Suppressor macrophage treated with lipopolysaccharide for 1 hour (primary cell): ENCODE measurements at places on chromosomes 1 and 21.

GRCh38 chr1:209569455-209570207 lies 13.9 kb upstream of the CAMK1G start:
- peak; percentile 81 for DNase-seq

GRCh38 chr21:20451046-20451445 lies 547.2 kb upstream of the NCAM2 start:
- no peak for DNase-seq

- no peak for DNase-seq
Measured at GRCh38 chr1:220483700-220484099, 44.2 kb upstream of the MARK1 start.

DNA sequence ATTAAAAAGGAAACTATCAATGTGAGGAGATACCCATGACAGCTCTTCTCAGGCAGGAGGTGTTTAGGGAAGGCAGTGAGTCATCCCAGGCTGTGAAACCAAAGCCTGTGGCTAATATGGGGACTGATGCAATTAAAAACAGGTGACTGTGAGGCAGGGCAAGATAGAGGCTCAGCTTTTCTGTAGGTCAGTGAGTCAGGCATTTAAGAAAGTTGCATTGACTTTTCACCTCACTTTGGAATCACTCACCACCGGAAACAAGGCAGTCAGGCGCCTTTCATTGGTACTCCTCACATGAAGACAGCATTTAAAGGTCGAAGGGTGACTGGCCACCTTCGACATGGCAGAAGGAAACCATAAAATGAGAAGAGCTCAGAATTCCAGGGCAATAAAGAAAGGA lies 54.5 kb downstream of the PAPPA2 start:
- no peak for DNase-seq

DNA sequence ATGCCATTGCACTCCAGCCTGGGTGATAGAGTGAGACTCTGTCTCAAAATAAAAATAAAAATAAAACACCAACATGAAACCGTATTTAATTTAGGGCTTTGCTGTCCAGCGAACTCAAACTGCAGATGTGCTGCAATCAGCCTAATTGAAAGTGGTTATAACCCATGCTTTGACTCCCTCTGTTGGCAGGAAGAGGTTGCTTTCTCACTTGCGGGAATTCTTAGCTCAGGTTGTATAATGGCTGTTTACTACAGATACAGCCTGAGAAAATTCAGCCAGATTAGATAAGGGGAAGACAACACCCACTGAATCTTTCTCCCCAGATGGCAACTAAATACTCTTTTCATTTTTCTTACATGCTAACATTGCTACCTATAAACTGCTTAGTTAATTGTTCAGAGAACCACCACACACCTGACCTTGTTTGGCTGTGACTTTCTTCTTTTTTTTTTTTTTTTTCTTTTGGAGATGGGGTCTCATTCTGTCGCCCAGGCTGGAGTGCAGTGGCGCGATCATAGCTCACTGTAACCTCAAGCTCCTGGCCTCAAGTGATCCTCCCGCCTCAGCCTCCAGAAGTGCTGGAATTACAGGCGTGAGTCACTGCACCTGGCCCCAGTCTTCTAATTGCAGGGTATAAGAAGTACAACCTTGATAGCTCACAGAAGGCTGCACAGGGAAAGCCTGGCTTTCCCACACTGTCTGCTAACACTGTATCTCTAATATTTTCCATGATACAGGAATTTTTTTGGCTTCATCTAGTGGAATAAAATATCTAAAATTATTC lies 34.6 kb downstream of the DNTTIP2 start:
- peak; percentile 76 for DNase-seq

- DNase-seq: no peak
Measured at GRCh38 chr21:38837806-38838461, 32.2 kb downstream of the ETS2 start.

DNA sequence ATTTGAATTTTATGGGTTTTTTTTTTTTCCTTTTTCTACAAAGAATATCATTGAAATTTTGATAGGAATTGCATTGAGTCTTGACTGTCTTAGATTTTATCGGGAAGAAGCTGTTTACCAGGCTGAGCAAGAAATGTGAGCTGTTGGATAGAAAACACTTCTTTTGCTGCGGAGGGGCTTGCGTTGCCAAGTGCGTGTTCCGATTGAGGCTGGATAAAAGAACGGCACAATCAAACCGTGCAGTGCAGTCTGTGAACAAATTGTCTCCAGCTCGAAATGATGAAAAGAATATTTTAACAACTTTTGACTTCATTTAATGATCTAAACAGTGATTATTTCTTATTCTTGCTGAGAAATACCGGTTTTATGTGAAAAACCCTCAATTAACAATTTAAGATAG lies 149.4 kb downstream of the RYR2 start:
- no peak for DNase-seq

DNA sequence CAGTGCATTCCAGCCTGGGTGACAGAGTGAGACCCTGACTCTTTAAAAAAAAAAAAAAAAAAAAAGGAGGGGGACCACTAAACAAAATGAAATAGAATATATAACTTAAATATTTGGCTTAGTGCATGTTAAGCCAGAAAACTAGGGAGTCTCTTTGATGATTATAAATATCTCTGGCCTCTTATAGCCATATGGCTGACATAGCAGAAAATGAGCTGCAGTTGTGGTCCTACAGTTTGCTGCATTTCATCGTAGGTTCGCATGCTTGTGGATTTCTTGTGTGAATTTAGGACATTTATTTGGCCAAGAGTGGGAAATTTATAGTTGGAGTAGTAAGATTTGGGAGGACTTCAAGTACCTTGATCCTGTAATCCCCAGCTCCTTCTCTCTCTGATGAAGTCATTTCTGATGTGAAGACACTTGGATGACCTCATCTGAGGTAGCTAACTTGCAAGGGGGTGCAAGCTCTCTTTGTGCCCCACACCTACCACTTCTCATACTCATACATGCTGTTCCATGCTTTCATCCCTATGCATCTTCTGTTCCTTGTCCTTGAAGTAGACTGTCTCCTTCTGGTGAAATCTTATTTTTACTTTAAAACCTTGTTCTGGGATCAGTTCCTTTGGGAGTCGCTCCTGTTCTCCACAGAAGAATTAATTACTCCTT lies 6.4 kb upstream of the TIPRL start:
- DNase-seq: no peak

DNA sequence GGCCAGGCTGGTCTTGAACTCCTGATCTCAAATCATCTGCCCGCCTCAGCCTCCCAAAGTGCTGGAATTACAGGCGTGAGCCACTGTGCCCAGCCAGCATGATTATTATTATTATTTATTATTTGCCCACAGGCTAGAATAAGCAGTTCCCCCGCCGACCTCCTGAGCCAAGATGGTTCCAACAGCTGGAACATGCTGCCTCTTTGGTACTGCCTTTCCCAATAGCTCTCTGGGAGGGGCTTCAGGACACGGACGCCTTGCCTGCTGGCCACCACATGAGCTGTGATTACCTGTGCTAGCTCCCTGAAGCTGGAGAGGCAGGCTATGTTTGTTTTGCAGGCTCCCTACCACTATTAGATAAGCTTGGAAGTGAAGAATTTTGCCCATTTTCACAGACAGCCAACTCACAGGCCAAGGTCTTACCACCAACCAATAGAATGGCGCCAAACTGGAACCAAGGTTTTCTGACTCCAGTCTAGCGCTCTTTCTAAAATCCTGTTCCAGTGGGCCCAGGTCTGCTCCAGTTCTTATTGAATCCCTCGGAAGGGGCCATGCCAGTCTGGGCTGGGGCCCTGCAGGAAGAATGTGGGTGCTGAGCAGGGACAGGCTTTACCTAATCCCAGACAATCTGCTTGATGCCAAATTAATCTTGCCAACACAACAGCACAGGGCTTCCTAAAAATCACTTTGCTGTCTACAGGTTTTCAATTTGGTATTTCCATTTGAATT lies 2.1 kb upstream of the GPR61 start:
- no peak for DNase-seq

DNA sequence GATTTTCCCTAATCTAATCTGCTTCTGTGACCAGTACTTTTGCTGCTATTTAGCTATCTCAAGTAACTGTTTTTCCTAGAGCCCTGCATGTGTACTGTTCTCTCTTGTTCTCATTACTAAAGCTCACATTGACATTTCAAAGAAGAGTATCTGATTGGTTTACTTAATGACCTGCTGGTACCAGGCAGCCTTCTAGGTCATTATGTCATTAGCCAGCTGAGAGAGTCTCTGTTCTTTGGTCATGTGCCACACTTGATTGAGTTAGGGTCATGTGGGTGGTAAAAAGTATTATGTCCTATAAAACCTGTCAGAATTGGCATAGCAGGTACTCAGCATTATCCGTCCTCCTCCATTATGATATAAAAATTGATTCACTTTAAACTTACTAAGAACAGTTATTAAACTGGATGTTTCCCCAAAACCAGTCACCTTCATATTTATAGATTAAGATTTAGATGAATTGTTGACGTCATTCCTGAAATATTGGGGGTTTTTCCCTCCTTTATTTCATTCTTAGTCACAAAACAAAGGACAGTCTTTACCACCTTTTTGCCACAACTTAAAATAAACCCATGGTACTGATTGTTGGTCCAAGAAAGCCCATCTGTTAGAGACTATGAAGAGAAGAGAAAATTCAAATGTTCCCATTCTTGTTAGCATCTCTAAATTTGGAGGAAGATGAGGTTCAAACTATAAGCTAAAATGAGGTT lies 22.2 kb downstream of the FNDC5 start:
- no peak for DNase-seq

DNA sequence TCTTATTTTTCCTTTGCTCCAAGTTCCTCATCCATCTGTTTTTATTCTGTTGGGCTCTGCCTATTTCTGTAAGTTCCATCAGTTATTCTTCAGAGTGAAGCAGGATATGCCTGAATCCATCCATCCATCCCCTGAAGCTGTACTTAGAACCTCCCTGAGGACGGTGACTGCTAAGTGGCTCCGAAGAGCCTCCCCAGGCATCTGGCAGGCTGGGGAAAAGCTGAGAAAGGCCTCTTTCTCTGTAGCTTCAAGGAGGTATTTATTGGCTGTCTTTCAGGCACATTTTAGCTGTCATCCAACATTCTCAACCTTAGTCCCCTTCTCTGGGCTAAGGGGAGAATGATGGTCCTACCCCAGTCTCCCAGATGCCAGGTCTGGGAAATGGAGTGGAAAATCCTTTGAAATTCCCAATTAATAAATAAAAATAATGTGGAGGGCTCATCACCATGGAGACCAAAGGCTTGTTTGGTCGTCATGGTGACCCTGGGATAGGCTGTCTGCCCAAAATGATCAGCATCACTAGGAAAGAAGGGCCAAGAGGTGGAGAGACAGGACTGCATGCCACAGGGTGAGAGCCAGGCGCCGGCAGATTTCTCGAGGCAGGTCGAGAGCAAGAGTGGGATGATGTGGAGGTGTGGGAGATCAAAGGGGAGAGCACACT lies 82.0 kb downstream of the UBIAD1 start:
- no peak for DNase-seq

GRCh38 chr1:223135176-223135942 lies 7.7 kb downstream of the TLR5 start:
- DNase-seq: no peak

DNA sequence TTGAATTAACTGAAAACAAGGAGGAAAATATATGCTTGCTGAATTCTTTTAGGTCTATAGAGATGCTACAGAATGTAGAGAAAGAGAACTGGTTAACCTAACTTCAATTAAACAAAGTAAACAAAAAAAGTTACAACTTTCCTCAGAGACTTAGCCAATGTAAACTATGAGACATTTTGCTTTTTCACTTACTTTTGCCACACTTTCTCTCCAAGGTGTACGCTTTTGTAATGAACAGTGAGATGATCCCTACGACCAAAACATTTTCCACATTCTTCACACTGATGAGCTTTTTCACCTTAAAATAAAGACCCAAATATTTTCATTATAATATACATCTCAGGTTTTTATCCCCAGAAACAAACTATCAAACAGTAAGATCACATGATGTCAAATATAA lies 28.3 kb upstream of the ASPM start:
- no peak for DNase-seq

GRCh38 chr1:242211254-242212022 lies 212.5 kb upstream of the MAP1LC3C start:
- DNase-seq: no peak

DNA sequence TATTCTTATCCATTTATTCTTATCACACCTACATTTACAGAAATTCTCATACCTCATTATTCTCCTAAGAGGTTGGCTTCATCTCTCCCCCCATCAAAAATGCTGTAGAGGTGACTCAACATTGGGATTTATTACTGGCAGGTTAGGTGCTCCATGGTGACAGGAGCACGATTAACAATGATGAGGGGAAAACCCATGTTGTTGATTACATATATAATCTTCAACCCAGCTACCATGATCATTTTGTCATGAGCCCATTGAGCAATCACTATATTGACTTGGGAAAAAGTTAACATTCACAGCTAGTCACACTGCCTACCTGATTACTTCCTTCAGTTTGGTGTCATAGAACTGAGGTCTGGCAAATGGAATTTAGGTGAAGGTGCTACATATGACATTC lies 712.1 kb upstream of the CHRM3 start:
- DNase-seq: no peak

DNA sequence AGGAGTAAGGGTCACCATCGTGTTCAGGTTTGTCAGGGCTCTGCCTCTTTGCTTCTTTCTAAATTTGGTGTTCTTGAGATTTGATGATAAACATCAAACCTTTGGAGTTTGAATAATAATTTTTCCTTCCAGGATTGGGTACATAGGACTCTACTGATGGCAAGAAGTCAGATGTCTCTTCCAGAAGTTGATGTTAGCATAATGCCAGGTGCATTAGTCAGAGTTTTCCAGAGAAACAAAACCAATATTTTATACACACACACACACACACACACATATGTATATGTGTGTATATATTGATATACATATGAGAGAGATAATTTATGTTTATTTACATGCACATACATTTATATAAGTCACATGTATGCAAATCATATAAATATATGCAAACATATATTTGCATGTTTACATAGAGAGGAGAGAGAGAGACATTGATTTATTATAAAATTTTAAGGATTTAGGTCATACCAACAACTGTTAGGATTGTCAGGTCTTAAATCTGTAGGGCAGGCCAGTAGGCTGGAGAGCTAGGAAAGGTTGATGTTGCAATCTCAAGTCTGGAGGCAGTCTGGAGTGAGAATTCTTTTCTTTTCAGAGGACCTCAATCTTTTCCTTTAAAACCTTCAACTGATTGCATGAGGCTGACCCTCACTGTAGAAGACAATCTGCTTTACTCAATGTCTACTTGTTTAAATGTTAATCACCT lies 199.2 kb downstream of the HLX start:
- DNase-seq: no peak

- DNase-seq: no peak
Measured at GRCh38 chr1:175034775-175035174, 11.6 kb upstream of the MRPS14 start.

GRCh38 chr1:231211005-231211857 lies 29.8 kb upstream of the GNPAT start:
- peak; percentile 89 for DNase-seq
